ENCODE measurements at places on chromosomes 5 and 9.

DNA sequence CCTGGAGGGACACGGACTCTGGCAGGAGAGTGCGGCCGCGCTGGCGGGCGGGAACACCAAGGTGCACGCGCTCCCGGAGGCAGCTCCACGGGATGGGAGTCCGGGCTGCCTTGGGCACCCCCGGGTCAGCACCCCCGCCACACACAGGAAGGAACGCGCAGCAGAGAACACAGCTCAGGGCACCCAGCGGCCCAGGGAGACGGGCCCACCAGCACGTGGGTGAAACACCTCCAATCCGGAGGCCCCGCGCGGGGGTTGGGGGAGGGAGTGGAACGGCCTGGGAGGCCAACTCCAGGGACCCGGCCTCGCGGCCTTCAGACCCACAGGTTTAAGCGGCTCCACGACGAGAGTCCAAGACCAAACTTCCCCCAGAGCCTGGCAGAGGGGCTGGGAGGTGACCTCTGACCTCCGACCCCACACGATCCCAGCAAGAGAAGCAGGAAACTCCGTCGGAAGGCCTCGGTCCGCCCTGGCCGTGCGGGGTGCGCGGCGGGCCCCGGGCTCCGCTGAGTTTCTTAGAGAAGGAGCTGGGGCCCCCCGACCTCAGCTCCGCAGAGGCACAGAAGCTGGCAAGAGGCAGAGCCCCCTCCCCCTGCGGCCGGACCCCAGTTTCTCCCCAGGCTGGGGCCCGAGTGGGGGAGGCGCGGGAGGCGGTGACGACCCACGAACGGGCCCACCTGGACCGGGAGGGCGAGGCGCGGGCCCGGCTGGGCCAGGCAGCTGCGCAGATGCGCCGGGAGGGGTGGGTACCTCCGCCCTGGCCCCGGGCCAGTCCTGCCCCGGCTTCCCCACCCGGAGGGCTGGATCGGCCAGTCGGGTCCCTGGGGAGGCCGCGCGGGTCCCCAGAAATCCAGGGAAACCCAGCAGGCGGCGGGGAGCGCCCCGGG lies 851 bp downstream of the NACC2 start:
- DNase-seq, result peak; percentile 91

DNA sequence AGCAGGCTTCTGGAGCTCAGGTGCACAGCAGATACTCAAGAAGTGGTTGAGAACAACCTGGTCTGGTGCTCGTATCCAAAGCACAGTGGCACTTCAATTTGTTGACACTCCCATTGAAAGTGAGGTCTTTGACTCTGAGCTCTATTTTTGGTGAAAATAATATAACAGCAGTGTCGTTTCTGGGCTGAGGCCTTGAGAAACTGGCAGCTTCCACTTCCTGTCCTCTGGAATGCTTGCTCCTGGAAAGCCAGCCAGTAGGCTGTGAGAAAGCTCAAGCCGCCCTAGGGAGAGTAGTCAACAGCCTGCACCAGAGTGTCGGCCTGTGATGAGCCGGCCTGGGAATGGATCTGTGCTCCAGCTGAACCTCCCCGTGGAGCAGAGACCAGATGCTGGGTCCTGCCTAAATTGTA lies 6.8 kb upstream of the SUSD3 start:
- no peak for DNase-seq

DNA sequence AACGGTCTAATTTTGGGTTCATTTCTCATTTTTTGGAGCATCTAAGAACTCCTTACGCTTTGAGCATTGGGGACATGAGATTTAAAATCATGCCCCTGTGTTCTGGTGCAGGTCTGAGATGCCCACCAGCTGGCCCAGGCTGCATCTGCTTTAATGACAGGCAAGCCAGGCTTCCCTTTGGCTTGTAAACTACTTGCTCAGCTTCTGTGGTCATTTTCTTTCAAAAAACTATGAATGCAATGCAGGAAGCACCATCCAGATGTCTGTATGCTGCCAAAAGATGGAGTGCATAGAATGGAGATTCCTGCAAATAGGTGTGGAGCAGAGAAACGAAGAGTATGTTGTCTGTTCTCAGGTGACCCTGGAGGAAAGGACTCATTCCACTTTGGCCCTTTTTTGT lies 399.9 kb upstream of the ADAMTSL1 start:
- DNase-seq, result no peak

- DNase-seq, result no peak
Measured at GRCh38 chr9:135294836-135295235, 184.7 kb upstream of the PPP1R26 start.

DNA sequence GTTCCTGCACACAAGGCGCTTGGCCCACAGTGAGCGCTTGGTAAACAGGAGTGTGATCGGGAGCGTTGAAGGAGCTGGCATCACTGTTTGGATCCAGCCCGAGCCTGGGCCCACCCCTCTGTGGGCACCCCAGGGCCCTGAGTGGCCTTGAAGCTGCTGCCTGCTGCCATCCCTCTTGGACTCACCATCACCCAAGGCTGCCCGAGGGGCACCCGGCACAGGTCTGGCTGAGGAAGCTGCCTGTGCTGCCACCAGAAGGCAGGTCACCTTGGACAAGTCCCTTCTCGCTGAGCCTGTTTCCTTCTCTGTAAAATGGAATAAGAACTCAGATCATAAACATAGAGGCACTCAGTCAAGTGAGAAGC lies 53.6 kb downstream of the LRSAM1 start:
- DNase-seq, result no peak

GRCh38 chr5:83517072-83517687 lies 45.6 kb downstream of the VCAN start:
- no peak for DNase-seq

- no peak for DNase-seq
Measured at GRCh38 chr5:131218392-131218791, 45.5 kb upstream of the CDC42SE2 start.

DNA sequence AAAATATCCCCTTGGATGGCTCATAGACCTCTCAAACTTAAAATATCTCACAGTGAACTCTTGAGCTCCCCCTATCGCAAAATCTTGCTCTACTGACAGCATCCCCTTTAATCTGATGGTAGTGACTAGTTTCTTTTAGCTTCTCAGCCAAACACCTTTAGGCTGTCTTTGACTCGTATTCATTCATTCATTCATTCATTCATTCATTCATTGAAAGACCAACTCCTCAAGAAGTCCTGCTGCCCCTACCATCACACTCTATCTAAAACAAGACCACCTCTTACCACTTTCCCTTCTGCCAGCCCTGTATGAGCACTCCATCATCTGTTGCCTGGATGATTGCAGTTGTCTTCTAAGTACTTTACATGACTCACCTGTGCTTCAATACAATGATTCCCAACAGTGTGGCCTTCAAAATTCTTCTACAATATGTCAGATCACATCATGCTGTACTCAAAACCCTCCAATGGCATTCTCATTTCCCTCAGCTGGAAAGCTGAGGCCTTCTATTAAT lies 46.8 kb downstream of the ITGA2 start:
- DNase-seq, result no peak

GRCh38 chr5:21701317-21701716 lies 1151.8 kb downstream of the CDH12 start:
- no peak for DNase-seq

GRCh38 chr9:36204906-36205547 lies 14.3 kb downstream of the CLTA start:
- DNase-seq, result no peak

- DNase-seq, result no peak
Measured at GRCh38 chr5:113900816-113901215, 387.3 kb downstream of the YTHDC2 start.

DNA sequence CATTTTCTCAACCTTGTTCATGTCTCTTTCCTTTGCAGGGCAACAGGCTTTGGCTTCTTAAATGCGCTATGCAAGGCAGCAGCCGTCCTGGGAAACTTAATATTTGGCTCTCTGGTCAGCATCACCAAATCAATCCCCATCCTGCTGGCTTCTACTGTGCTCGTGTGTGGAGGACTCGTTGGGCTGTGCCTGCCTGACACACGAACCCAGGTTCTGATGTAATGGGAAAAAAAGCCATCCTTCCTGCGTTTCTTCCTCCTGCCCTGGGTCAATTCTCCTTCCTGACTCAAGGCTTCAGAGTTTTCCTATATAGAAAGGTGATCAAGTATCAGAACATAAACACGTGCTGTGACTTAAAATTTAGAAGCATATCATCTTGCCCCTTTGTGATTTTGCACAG lies 77.8 kb upstream of the IQGAP2 start:
- DNase-seq, result no peak

DNA sequence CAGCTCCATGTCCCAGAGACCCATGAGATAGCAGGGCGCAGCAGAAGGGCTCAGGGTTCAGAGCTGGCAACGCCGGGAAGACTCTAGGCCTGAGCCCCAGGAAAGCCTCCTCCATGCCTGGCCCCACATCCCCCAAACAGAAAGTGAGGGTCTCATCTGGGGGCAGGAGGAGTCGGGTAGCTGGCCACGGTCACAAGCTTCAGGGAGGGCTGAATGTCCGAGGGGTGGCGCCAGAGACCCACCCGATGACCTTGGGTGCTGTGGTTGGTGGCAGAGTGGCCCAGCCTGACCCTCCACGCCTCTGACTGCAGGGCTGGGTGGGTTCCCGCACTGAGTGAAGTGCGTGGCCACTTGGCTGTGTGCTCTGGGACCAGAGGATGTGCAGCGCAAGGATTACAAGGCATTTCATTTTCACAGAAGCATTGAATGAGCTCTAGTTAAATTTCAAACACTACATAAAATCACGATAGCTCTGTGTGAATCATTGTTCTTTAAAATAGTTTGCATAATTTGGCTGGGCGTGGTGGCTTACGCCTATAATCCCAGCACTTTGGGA lies 3.0 kb downstream of the C8G start:
- peak; percentile 38 for DNase-seq

- no peak for DNase-seq
Measured at GRCh38 chr5:54344653-54345052, 34.3 kb upstream of the ARL15 start.

GRCh38 chr5:14210729-14211128 lies 67.6 kb downstream of the TRIO start:
- DNase-seq, result no peak

DNA sequence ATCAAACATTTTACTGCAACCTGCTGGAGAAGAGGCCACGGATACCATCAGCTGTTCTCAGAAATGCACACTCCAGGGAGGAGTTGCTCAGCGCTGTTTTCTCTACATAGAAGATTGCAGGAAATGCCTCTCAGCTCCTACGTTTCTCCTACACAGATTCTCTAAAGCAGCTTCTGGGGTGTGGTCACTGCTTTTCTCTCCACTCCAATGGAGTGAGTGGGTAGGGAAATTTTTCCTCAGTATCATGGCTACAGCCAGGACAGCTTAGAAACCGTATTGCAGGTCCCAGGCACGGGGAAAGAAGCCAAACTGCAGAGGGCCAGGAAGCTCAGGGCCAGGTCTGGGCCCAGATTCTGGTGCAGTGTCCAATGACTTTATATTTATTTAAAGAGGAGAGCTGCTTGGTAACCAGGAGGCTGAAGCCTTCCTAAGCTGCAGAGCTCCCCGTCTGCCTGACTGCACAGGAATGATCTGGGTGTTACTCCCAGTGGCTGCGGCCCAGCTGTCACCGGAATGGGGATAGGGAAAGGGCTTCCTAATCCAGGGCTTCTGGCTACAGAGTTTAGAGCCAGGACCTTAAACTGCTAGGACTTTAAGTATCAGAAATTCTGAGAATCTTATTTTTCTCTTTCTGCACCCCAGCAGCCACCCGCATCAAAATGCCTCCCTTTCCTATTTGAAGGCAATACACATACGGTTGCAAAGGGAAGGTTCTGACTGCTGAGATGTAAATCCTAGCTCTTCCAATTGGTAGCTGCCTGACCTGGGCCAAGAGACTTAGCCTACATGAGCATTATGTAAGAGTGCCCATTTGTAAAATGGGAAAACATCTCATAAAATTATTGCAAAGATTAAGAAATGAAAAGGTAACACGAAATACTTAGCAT lies 1.4 kb upstream of the SPTAN1 start:
- no peak for DNase-seq

GRCh38 chr5:73743161-73743560 lies 117.2 kb downstream of the ARHGEF28 start:
- DNase-seq, result no peak

GRCh38 chr5:164358531-164359259 lies 853.3 kb downstream of the MAT2B start:
- no peak for DNase-seq
